ENCODE measurements at places on chromosomes 6 and 20. TPM values are rescaled to one million over a fixed set of nuclear protein-coding genes. Genes with fewer than 3 reads are reported as not detected.

- DNase-seq = no peak
Observed at GRCh38 chr20:8664778-8665177, 404.1 kb upstream of the PLCB4 start.

GRCh38 chr6:120363429-120363828 is 970.9 kb downstream of the TBC1D32 start:
- DNase-seq = no peak

DNA sequence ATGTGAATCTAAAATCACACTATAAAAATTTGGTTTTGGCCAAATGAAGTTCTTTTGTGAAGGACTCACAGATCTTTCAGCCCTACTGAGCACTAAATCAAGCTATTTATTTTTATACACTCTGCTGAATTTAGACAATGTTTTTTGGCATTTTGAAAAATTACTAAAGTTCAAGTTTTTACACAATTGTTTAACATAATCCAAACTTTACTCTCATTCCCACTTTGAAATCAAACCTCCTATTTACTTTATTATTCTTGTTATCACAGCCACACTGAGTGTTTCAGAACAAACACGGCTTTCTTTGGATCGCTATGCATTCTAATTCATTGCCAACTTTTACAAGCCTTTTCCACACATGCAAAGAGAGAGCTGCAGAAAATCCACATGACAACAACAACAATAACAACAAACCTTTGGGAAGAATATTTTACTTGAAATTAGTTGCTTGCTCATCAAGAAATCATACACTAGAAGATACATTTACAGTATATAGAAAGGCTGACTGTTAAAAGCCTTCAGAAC is 49.1 kb upstream of the TMEM30A start:
- DNase-seq = no peak

GRCh38 chr6:136499370-136499769 is 50.9 kb downstream of the MAP7 start:
- DNase-seq = no peak

DNA sequence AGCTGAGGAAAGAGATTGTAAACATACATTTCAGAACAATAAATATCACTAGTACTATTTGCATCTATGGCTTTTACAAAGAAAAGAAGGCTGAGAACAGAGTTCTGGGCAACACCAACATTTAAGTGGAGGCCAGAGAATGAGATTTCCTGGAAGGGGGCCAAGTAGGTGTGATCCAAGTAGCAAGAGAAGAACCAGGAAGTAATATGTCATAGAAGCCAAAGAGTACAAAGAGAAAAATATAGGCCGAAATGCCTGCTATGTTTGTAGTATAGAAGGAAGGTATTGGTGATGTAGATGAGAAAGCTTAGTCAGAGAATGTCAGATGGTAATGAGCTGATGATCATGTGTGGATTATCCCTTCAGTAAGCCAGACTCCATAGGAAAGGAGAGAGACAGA is 94.5 kb downstream of the PERP start:
- no peak for DNase-seq

- peak; percentile 85 for DNase-seq
Observed at GRCh38 chr20:41340327-41341055, at the start of gene LPIN3. Gene LPIN3 (plus strand): TSS chr20:41340821. CDS start chr20:41345804, 4,983 bp downstream.

DNA sequence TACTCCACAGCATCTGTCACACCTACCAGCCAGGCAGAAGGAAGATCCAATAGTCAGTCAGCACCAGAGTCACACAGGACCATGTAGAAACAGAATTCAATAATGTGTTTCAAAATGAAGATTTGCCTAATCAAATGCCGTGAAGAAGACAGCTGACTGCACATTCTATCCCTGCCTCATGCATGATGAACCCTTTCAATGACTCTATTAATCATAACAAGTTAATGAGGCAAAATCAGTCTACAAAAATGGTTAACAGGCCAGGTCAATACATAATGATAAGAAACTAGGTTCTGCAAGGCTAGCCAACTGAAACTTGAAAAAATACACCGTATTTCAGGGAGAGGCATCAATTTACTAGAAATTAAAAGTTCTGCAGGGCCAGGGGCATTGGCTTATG is 6.7 kb upstream of the PNRC1 start:
- DNase-seq = no peak

DNA sequence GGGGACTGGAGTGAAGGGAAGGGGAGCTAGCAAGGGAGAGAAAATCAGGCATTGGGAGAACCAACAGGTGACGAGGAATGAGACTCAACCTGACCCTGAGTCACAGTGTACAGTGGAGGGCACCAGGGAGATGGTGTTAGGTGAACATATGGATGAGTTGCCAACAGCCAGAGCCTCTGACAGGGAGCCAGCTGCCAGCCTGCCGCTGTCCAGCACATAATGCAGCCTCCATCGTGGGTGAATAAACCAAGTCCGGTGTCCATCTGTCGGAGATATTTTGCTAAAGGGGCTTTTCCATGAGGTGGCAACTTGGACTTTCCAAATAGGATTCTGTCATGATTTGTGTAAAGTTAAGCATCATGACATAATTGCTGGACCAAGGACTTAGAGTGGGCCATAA is 88.1 kb downstream of the CDH4 start:
- no peak for DNase-seq

- peak; percentile 77 for DNase-seq
Observed at GRCh38 chr6:26327450-26328264, 37.3 kb upstream of the BTN3A2 start.

- DNase-seq = no peak
Observed at GRCh38 chr6:108113557-108114519, 39.3 kb upstream of the OSTM1 start.

DNA sequence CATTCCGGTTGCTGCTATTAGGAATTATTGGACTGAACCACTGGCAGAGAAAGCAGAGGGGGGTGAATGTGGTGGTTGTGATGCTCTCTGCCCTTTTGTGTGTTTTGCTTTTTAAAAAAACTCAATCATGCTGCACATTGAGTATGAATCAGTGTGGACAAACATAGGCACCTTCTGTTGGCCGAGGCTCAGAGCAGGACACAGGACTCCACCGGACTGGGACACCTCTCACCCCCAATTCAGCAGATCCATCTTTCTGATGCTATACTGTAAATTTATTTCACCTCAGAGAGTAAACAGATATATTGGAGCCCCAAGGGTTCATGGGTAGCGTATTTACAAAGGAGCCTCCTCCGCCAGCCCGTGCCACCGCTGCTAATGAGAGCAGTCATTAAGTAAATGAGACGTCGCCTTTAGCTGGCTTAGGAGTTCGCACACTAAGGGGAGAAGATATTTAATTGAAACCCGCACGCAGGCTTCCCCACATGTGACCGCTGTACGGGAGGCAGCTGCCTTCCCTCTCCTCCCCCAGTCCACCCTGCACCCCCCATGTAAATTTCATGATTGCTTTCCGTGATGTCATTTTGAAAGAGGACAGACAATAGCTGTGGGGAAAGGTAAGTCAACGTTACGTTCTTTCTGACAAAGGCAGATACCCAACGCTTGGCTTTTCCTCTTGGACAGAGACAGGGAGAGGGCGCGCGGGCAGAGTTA is at the start of gene MYT1:
MYT1 (plus strand) TSS at position 330 of the 714 bp plus-strand sequence. CDS start 34,410 bp downstream, outside the sequence.
- DNase-seq = no peak

GRCh38 chr20:61875221-61875885 is 190.3 kb downstream of the TAF4 start:
- no peak for DNase-seq

- no peak for DNase-seq
Observed at GRCh38 chr20:16462711-16463110, 110.5 kb downstream of the KIF16B start.

DNA sequence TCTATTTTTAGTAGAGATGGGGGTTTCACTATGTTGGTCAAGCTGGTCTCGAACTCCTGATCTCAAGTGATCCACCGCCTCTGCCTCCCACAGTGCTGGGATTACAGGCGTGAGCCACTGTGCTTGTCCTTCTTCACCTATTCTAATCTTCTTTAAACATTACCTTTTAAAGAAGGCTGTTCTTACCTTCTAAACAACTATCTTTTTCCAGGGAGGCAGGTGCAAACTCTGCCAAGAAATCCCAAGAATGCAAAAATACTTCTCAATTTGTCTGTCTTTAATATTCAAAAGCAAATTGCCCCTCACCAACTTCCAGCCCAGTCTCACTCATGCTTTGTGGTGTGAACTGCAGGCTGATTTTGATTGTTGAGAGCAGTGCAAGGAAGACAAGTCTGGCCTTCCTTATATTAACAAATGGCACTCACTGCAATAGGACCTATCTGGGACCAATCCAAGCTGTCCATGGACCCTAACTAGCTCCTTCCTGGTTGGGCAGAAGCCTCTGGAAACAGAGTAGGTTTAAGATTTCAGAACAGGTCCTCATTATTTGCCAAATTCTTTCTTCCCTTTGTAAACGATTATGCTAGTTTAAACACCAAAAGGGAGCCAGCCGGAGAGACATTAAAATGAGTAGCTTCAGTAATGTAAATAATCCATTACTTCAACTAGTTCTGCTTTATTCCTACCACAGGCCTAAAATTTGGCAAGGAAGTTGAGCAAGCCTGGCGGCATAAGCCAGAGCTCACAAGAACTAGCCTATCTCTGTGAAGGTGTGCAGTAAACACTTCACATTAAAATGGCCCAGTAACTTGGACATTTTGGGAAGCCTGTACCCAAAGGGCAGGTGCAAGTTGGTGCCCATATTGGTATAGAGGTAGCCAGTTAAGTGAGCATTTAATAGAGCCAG is 1.6 kb downstream of the SCAND1 start:
- no peak for DNase-seq

GRCh38 chr6:26175428-26176181 is 88.4 kb downstream of the HFE start:
- no peak for DNase-seq

- DNase-seq = no peak
Observed at GRCh38 chr6:2307799-2308198, 62.4 kb upstream of the GMDS start.

GRCh38 chr6:106939208-106939607 is 35.3 kb downstream of the CD24 start:
- DNase-seq = no peak

DNA sequence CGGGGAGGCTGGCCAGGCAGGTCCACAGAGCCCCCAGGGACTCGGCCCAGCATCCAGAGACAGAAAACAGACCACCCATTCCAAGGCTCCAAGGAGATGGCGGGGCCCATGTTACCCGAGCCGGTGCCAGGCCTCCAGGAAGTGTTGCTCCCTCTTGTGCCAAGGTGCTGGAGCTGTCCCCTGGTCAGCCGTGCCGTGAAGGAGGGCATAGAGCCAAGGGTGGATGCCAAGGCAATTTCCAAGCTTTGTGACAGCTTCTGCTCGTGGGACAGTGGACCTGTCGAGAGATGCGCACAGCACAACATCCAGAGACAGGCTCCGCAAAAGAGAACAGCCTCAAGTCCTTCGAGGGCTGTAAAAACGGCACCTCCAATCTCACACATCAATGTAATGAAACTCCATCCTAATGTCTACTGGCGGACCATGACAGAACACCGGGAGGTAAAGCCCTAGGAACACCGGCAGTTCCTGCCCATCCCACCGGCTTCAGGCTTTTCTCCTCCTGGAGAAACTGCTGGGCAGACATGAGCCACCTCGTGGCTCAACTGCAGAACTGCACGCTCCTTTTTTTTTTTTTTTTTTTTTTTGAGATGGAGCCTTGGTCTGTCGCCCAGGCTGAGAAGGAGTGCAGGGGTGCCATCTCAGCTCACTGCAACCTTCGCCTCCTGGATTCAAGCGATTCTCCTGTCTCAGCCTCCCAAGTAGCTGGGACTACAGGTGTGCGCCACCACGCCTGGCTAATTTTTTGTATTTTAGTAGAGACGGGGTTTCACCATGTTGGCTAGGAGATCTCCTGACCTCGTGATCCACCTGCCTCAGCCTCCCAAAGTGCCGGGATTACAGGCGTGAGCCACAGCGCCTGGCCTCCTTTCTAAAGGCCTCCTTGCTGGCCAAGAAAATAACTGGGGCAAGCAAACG is 30.9 kb upstream of the AVP start:
- DNase-seq = no peak

DNA sequence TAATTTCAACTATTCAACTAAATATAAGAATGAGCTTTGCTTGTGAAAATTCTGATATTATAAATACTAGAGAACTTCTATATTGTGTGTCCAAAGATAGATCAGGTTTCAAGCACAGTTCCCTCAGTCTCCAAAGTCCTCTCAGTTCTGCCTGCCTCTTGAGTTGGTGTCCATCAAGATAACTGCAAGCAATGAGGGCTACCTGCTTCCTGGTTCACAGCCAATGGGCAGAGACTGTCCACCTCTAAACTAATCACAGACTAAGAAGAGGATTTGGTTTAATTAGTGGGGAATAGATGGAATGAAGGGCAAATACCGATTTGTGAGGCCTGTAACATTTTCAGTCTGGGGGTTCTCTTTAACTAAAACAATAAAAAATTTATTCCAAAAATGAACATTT is 41.3 kb upstream of the LOC128125822 start:
- DNase-seq = no peak

GRCh38 chr20:1623501-1624205 is 3.8 kb upstream of the SIRPB1 start:
- DNase-seq = no peak

DNA sequence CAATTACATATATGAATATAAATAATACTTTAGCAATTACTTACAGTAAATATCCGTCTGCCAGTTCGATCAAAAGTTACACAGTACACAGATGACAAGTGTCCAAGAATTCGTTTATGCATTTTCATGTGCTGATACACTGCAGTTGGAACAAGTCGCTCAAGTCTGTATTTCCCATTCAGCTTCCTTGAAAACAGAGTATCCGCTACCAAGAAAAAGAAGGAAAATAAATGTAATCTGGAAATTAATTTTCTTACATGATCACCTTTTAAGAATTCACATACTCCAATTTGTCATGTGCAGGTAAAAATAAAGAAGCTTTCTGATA is 35.3 kb downstream of the PHIP start:
- DNase-seq = no peak

- DNase-seq = no peak
Observed at GRCh38 chr20:16005021-16005914, 568.0 kb downstream of the KIF16B start.

DNA sequence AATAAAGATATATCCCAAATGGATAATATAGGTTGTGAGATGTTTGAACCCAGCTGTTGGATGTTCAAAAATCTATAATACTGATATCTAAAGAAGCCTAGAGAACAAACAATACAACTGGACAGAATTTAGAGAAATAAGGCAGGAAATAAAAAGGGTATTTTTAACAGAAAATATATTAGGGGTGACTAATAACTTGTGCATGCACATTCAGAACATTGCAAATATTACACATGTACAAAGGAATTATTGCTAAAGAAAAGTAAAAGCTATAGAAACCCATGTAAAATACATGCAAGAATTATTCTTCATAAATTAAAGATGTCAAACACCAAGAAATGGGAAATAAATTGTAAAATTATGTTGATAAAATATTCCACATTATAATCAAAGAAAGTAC is 32.7 kb upstream of the HCRTR2 start:
- DNase-seq = no peak

GRCh38 chr6:25590986-25591385 is 61.0 kb upstream of the SCGN start:
- no peak for DNase-seq

Gene TMEM151B
- 0.52 TPM for total RNA-seq

Gene PPP1R3G
- 0.45 TPM for total RNA-seq

Gene SUMO4
- 2.8 TPM for total RNA-seq

Gene PNISR
- total RNA-seq = 86.7 TPM

Gene DEFB132
- total RNA-seq = not detected

Gene COMMD7
- total RNA-seq = 82.3 TPM

Gene SFT2D1
- 36.0 TPM for total RNA-seq

Gene PRPH2
- not detected for total RNA-seq

Gene TTLL9
- 0.17 TPM for total RNA-seq

Gene MACROD2
- 6.7 TPM for total RNA-seq

Gene TCP11
- total RNA-seq = not detected

Gene PTPRK
- total RNA-seq = 63.4 TPM

Measured in type B pancreatic cell (in vitro differentiated cells).